Epithelial cell of proximal tubule (primary cell): ENCODE measurements at places on chromosomes 4 and X. TPM values are rescaled to one million over a fixed set of nuclear protein-coding genes. Genes with fewer than 3 reads are reported as not detected.
A peak's percentile ranks its signal among the peaks of the same experiment; 100 is the strongest.

GRCh38 chr4:7906171-7906701 is 33.4 kb downstream of the AFAP1 start:
- DNase-seq = no peak

GRCh38 chr4:179867300-179867878 is 2375.8 kb upstream of the TENM3 start:
- peak; percentile 13 for DNase-seq

The NPY2R gene
- total RNA-seq = not detected in 2 replicates

- DNase-seq = no peak
Measured at GRCh38 chr4:55396308-55397125, 760 bp downstream of the TMEM165 start.

GRCh38 chrX:153184787-153185186 is 5.7 kb downstream of the MAGEA1 start:
- no peak for DNase-seq

The CXCL8 gene
- 24.9 and 31.4 TPM in 2 replicates for total RNA-seq

DNA sequence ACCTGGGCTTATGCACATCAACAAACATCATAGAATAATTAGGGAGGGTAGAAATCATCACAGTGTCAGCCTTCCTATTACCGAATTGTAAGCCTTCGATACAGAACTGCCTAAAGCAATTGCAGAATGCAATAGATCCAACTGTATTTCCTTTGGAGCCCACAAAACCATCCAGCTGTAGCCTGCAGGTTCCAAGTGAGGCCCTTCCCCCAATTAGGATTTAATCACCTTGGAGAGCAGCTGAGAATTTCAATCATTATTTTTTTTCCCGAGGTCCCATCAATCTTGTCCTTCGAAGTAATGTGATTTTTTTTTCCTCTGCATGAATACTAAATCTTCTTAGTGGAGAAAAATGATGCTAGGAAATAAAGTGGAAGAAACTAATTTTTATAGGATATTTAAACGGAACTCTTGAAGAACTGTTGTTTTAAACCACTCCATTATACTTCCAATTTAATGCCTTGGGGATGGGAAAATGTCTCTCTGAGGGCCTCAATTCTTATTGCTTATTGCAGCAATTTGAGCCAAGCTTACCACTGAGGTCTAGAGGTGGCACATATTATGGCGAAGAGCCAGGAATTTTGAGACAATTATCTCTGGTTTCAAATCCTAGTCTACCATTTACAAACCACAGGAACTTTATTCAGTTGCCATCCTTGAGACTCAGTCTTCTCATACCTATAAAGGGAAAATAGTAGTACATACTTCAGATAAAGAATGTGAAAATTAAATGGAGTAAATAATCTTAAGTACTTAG is 953.4 kb upstream of the IGFBP7 start:
- no peak for DNase-seq

- DNase-seq = no peak
Measured at GRCh38 chr4:4471195-4471594, 70.7 kb downstream of the STX18 start.

The ZNF827 gene
- 14.1 and 17.4 TPM in 2 replicates for total RNA-seq

The HNRNPH2 gene
- total RNA-seq = 47.2 and 67.8 TPM in 2 replicates

DNA sequence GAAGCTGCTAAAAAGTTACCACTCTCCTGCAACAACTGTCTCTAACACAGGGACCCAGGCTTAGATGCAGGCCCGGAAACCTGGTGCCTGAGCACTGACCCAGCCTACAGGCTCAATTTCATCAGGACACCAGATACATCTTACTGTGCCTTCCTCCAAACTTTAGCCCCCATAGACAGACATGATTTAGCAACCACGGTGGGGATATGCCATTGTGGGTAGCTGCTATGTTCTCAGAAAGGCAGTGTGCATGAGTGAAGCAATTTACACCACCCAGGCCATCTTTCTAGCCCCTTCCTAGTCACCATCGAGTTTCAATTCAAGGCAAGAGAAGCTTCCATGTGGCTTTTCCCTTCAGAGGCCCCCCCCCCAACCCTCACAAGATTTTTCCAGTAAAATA is 2.7 kb downstream of the HS3ST1 start:
- DNase-seq = no peak

The NAAA gene
- 8.9 and 14.0 TPM in 2 replicates for total RNA-seq

DNA sequence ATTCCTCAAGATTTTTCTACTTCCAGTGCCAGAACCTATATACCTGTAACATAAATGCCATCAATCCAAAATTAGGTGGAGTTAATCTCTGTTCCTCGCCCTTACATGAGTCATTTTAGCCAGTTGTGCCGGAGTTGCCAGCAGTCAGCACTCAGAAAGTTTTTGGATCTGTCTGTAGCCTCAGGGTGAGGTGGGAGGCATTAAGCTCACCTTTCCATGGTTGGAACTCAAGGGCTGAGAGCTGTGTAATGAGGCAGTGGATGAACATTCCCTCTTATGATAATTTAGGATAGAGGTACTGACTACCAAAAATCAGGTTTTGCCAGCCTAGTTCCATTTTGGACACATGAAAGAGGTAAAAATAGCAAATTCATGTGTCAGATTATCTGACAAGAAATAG is 1553.1 kb upstream of the ADGRL3 start:
- DNase-seq = no peak

- no peak for DNase-seq
Measured at GRCh38 chr4:105147553-105148161, 981 bp downstream of the TET2 start.

GRCh38 chrX:132071254-132071653 is 48.2 kb downstream of the STK26 start:
- no peak for DNase-seq

The TMEM150C gene
- 0.36 and 2.9 TPM in 2 replicates for total RNA-seq

GRCh38 chr4:23279377-23279986 is 586.7 kb downstream of the GBA3 start:
- no peak for DNase-seq

The TEX13B gene
- not detected in 2 replicates for total RNA-seq

GRCh38 chr4:127174616-127175015 is 458.1 kb upstream of the INTU start:
- no peak for DNase-seq

DNA sequence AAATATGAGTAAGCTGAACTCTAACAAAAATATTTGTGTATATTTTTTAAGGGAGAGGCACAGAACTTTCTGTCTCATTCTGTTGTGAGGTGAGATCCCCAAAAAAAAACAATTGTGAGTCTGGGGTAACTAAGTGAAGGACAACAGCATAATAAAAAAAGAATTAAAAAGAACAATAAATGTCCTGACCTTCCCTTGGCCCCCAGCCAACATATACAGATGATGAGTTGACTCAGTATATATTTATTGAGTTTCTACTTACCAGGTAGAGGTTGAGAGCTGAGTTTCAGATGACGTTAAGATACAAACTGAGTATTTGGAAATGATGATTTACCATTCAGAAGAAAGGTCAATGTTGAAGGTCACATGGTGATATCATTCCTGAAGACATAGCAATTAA is 239.5 kb downstream of the KCNIP4 start:
- no peak for DNase-seq

DNA sequence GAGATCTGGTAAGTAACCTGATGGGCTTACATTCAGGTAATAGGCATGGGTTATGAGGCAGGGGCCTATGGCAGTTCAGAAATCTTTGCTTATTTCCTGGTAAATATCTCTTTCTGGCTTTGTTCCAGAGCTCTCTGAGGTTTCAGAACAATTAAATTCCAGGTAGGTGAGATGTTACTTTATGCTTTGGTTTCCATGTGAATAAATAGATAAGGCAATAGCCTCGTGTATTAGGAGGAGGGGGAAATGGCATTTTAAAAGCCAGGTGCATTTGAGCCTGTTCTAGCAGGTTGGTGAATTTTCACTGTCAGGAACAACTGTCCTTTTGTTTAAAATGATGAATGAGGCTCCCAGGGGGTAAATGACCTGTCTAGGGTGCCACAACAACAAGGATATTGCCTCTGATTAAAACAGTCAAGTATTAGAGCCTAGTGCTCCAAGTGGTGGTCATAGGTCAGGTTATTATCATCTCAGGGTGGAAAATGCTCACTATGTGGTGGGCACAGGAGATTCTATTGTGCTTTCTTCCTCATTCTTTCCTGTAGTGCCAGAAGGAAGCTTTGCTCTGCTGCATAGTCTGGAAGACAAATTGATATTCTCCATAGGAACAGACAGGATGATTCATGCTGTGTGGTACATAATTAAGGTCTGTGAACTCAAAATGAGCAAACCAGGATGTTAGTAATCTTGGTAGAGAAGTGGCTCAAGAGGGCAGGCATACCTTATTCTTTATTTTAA is 296.2 kb downstream of the INPP4B start:
- peak; percentile 87 for DNase-seq

The TAF7L gene
- total RNA-seq = 0.36 and 1.3 TPM in 2 replicates

The LRCH2 gene
- total RNA-seq = 0.75 and 2.2 TPM in 2 replicates

- no peak for DNase-seq
Measured at GRCh38 chr4:92433272-92433758, 129.5 kb downstream of the GRID2 start.

The RTL9 gene
- not detected in 2 replicates for total RNA-seq

GRCh38 chr4:43242606-43243005 is 350.1 kb downstream of the GRXCR1 start:
- no peak for DNase-seq

- DNase-seq = no peak
Measured at GRCh38 chr4:85152480-85152879, 186.0 kb upstream of the WDFY3 start.

The MGARP gene
- total RNA-seq = 0.14 and 1.5 TPM in 2 replicates

- DNase-seq = no peak
Measured at GRCh38 chrX:96721354-96721753, 36.7 kb downstream of the DIAPH2 start.

DNA sequence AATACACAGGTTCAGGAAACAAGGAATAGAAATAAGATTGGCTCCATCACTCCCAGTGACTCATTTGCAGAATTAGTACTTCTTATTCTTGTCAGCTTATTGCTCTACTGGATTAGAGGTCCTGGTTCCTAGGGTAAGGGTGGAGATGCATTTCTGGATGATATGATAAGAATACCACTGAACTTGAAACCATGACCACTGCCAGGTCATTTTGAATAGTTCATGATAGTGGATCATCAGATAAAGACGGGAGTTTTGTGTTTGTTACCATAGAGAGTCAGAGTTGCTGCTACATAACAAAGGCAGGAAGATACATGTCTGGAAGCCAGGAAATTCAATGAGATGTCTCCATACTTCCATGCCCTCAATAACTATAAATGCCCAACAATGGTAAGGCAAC is 109.2 kb upstream of the FAT1 start:
- no peak for DNase-seq

GRCh38 chr4:175271010-175271630 is 353.0 kb downstream of the ADAM29 start:
- no peak for DNase-seq

GRCh38 chr4:87491436-87491835 is 37.7 kb downstream of the SPARCL1 start:
- DNase-seq = no peak

GRCh38 chrX:105658136-105658535 is 164.2 kb upstream of the NRK start:
- DNase-seq = no peak

GRCh38 chrX:39450234-39450977 is 647.4 kb downstream of the BCOR start:
- no peak for DNase-seq

GRCh38 chrX:154358829-154359228 is 15.6 kb downstream of the FLNA start:
- no peak for DNase-seq
